CD4-positive, alpha-beta T cell treated with Interleukin-4 for 4 hours (primary cell): ENCODE measurements at places on chromosomes 12 and 14.

DNA sequence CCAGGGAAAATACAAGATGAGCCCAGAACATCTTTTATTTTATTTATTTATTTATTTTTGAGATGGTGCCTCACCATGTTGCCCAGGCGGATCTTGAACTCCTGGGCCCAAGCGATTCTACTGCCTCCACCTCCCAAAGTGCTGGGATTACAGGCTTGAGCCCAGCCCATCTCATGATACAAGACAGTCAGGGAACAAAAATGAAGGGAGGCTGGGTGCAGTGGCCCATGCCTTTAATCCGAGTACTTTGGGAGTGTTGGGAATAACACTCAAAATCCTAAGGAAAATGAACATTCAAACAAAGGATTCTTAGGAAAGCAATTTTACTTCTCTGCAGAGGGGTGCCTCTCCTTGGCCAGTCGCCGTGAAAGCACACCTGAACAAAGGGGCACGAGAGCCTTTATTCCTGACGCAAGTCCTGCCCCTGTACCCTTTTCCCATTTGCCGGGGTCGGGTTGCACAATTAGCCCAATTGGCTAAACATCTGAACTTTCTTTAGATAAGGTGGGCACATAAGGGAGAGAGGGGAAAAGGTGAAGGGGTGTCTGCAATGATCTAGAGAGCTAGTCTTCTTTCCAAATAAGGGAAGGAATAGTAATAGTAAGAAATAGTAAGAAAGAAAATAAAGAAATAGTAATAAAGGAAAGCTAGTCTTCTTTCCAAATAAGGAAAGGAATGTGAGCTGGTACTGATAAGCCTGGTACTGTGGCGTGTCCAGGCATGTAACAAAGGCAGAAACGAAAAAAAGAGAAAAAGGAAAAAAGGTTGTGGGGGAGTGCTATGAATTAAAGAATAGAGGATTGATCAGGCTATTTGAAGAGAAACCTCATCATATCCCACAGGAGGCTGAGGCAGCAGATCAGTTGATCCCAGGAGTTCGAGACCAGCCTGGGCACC, 13.4 kb downstream of the NCAPD2 start:
- no peak for DNase-seq

- no peak for DNase-seq
Measured at GRCh38 chr12:97921979-97922722, 459.5 kb downstream of the RMST start.

GRCh38 chr12:6072302-6072752, 52.1 kb downstream of the VWF start:
- no peak for DNase-seq

- DNase-seq, result peak; percentile 62
Measured at GRCh38 chr12:4272424-4273272, 914 bp upstream of the CCND2 start.

GRCh38 chr14:47917344-47917954, 242.0 kb upstream of the MDGA2 start:
- no peak for DNase-seq

- DNase-seq, result no peak
Measured at GRCh38 chr14:79704041-79704807, 507.1 kb downstream of the DIO2 start.

DNA sequence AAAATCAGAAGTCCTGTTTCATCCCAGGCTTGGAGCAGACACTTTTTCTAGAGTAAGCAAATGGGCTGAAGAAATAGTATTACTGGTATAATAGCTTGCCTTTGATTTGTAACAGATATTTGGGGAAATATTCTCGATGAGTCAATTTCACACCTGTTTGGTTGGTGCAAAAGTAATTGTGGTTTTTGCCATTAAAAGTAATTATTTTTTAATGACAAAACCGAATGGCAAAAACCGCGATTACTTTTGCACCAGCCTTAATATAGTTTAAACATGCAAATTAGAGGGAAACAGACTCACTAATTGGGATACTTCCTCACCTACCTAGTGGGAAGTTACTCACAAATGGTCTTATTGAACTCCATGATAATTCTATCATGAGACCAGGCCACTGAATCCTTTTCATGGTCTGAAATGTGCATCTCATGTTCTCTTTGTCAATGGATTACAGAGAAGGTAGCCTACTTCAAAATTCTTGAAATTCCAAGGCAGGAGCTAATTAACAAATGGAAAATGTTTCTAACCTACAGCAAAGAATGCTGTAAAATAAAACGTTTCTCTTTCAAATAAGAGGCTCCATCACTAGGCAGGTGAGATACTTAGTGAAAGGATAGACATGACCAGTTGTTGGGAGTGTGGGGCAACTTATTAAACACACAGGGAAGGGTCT, 391.3 kb downstream of the EMP1 start:
- no peak for DNase-seq

DNA sequence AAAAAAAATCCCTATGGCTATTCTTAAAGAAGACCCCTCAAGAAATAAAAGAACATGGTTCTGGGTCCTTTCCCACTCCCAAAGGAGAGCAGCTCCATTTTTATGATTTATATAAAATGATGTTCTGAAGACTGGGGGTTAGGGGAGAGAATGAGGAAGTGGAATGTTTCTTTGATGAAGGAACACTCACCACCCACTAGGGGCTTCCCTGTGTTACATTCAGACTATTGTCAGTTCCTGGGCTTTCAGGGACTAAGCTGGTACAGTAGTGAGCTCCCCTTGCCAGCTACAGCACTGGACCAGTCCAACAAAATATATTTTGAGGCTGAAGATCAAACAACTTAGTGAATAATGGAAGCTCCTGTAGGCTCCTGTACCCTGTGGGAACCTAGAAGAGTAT, 98.9 kb downstream of the HMGA2 start:
- DNase-seq, result no peak

- no peak for DNase-seq
Measured at GRCh38 chr14:98234208-98234607, 1037.8 kb downstream of the BCL11B start.

- DNase-seq, result no peak
Measured at GRCh38 chr12:75271576-75271975, 58.5 kb downstream of the CAPS2 start.

DNA sequence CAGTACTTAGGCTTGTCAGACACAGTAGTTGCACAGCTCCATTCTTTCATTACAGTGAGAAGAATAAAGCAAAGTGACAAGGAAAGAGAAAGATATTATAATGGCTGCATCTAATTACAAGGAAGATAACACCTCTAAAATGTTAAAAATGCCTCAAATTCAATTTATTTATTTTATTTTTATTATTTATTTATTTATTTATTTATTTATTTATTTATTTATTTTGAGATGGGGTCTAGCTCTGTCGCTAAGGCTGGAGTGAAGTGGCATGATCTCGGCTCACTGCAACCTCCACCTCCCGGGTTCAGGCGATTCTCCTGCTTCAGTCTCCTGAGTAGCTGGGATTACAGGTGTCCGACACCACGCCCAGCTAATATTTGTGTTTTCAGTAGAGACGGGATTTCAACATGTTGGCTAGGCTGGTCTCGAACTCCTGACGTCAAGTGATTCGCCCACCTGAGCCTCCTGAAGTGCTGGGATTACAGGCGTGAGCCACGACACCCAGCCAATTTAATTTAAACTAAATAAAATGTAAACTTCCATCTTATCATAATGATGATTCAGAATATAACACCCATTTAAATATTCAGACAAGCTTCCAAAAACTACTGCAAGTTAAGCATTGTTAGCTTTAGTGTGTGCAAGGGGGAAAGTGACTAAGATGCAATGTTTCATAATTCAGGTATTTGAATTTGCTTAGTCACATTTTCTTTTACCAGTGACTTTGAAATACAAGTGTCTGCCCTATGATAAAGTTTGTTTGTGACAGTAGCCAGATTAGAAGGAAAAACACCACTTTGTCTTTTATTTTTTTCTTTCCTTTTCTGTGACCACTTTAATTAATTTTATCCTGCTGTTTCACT, 2.4 kb upstream of the CFAP54 start:
- peak; percentile 22 for DNase-seq

DNA sequence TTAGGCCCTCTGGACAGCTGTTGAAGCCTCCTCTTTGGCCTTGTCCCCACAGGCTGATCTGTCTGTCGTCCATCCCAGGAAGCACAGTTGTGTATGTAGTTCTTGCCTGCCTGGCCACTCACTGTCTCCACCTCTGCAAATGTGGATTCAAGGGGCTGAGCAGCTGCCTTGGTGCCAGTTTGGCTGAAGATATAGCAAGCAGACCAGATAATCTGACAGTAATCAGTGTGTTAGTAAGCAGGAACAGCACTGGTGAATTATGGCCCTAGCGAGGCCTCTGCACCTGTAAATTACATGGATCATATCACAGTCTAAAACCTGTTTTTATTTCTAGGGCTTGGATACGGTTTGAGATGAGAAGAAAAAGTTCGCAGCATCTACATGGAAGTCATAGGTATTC, 282.5 kb upstream of the NOS1 start:
- DNase-seq, result no peak

- no peak for DNase-seq
Measured at GRCh38 chr12:62868820-62869219, 66.1 kb downstream of the PPM1H start.

GRCh38 chr12:97075934-97076630, 169.0 kb downstream of the NEDD1 start:
- DNase-seq, result no peak

- DNase-seq, result no peak
Measured at GRCh38 chr12:113087193-113087592, 30.7 kb downstream of the DTX1 start.

DNA sequence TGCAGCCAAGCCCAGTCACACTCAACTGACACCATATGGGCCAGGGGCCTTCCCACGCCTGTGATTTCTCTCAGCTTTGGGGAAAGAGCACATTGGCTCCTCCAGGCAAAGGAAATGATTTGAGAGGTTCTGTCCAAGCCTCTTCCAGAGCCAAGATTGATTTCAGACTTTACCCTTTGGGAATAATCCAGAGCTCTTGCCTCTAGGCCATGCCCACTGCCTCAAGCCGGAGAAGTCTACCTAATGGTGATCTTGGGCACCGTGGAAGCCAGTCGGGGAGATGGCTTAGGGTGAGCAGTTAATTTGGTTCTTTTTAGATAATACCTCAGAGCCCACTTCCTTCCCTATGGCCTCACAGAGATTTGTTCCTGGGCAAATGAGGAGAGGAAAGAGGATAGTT, 45.0 kb upstream of the NUAK1 start:
- no peak for DNase-seq

GRCh38 chr12:1815814-1816729, 4.3 kb upstream of the LRTM2 start:
- no peak for DNase-seq
